ENCODE measurements at places on chromosomes 5 and 9. TPM values are rescaled to one million over a fixed set of nuclear protein-coding genes. Genes with fewer than 3 reads are reported as not detected.

PCDHB12 gene
- 0.04 TPM for total RNA-seq

OR1J2 gene
- total RNA-seq, result not detected

BASP1 gene
- total RNA-seq, result 298 TPM

HSPB3 gene
- total RNA-seq, result 0.10 TPM

TMC1 gene
- not detected for total RNA-seq

TMOD1 gene
- total RNA-seq, result 2.9 TPM

ERMP1 gene
- total RNA-seq, result 20.1 TPM

CAMSAP1 gene
- 21.2 TPM for total RNA-seq

IFNA2 gene
- not detected for total RNA-seq

ACOT12 gene
- total RNA-seq, result not detected

Data from A549 treated with CORT108297 at 1 μM for 4 hours (cell line).